ENCODE measurements at places on chromosomes 3 and 15. TPM values are rescaled to one million over a fixed set of nuclear protein-coding genes. Genes with fewer than 3 reads are reported as not detected.

Gene ECE2
- not detected for polyA plus RNA-seq

Gene EIF2B5
- 32.5 TPM for polyA plus RNA-seq

Gene SLC24A5
- not detected for polyA plus RNA-seq

Gene SLC25A26
- polyA plus RNA-seq: 32.3 TPM

Gene FSIP1
- polyA plus RNA-seq: 0.51 TPM

Gene IL20RB
- 1.3 TPM for polyA plus RNA-seq

Gene CPLX3
- not detected for polyA plus RNA-seq

Gene AP3B2
- 0.35 TPM for polyA plus RNA-seq

Gene GUCA1C
- not detected for polyA plus RNA-seq

Gene TM4SF18
- 16.3 TPM for polyA plus RNA-seq

Gene CLDN16
- polyA plus RNA-seq: 0.11 TPM

Gene TMF1
- 28.6 TPM for polyA plus RNA-seq

DNA sequence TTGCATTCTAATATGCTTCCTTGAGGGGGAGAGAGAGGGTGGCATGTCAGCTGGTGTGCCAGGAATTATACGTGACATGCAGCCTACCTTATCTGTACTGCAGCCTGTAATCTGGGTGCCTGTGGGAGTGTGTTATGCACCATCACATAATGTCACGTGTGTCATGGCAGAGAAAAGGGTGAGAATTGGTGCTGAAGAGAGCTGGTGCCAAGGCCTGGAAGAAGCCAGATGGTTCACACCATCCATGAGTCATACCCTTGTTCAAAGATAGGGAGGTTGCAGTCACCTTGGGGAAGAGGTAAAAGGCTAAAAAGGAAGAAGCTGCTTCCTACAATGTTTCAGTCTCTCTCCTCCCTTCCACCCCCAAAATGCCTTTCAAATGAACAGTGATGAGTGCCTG lies 5.3 kb downstream of the BRPF1 start:
- DNase-seq: no peak

GRCh38 chr15:80778964-80779657 lies at the start of gene CEMIP:
Gene CEMIP (plus strand): TSS chr15:80779370. CDS start chr15:80873880, 94,510 bp downstream.
- peak; percentile 66 for DNase-seq

GRCh38 chr3:12903000-12903800 lies 61.8 kb upstream of the RPL32 start:
- DNase-seq: no peak

DNA sequence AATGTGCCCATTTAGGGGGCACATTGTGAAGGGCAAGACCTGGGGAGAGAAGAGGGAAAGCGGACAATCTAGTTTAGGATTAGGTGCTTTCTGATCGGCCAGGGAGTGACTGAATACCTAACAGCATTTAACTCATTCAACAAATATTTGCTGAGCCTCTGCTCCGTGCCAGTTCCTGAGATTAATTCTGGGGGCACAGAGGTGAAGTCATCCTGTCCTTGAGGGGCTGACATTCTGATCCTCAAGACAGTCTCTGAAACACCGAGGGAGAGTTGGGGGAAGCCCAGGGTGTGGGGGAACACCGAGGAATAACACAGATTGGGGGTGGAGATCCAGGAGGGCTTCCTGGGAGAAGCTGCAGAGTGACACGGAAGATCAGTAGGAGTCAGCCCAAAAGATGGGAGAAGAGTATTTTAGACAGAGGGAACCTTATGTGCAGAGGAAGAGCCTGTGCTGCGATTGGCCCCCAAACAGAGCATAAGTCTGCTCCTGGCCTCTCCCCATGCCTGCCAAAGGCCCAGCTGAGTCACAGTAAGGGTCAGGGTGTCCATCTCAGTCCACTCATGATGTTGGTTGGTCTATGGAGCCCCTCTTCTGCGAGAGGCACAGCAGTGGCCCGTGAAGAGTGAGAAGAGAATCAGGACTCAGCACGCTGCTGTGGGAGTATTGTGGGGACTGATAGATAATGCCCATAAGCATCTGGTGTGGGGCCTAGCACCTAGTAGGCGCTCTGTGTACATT lies 60.2 kb downstream of the AMOTL2 start:
- DNase-seq: no peak

GRCh38 chr3:187318819-187319616 lies 27.5 kb upstream of the MASP1 start:
- DNase-seq: peak; percentile 59

GRCh38 chr3:184688251-184688881 lies 23.5 kb downstream of the MAGEF1 start:
- peak; percentile 79 for DNase-seq

- DNase-seq: no peak
Measured at GRCh38 chr3:98829246-98829832, 66.2 kb downstream of the ST3GAL6 start.

- DNase-seq: no peak
Measured at GRCh38 chr15:52005748-52006701, 13.0 kb upstream of the MAPK6 start.

DNA sequence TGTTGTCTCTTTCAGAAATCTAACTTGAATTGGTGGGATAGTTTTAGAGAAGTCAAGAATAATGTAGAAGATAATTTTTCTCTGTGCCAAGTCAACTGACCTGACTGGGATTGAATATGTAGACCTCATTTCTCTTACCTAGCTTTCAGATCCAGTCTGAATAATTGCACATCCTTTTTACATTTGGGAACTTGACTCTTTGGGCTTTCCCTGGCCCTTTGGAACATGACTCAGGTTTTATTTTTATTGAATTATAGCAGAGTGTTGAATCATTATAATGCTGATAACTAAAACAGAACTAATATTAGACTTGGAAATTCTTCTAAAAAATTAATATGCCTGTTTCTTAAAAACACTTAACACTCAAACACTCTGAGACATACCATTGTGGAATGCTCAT lies 76.5 kb downstream of the PFN2 start:
- DNase-seq: no peak

DNA sequence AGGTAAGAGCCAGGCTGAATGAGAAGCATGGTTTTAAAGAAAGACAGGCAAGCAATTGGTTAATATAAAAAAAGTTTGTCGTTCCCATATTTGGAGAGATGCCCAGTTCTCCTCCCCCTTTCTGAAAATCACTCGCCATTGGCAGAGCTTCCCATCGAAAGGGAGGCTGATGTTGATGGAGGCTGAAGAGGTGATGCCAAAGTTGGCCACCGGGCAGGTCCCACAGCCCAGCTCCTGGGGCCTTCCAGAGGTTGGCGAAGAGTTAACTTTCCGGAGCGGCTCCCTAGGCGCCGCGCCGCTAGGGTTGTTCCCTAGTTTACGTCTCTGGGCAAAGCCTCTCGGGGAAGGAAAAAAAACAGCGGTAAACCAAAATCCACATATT lies 793 bp downstream of the PCOLCE2 start:
- DNase-seq: peak; percentile 25

DNA sequence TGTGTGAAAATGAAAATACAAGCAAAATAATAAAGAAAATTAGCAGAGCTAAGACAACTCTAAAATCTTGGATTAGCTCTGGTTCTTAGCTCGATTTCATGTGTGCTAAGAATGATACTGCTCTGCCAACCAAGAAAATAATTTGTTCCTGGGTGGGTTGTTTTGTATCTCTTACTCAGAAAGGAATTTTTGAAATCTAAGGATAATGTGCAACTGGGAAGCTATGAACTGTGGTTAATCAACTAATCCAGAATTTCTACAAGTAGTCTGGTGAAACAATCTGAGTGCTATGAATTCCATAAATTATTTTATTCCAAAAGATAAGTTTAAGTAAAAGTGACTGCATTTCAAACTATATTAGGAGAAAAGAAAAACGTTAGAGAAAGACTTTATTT lies 92.0 kb downstream of the TFDP2 start:
- DNase-seq: no peak

DNA sequence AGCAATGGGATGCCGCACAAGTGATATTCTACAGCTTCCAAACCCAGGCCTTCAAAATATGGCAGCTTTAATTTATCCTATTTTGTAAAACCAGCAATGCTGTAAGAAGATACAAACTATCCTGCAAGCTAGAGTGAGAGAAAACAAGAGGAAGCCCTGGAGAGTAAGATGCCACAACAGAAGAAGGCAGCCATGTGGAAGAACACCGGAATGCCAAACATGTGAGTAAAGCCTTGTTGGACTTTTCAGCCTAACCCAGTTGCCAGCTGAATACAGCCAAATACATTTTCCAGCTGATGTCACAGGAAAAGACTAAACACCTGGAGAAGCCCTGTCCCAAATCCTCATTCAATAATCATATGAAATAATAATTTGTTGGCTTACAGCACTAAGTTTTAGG lies 1115.1 kb upstream of the CADM2 start:
- no peak for DNase-seq

- DNase-seq: no peak
Measured at GRCh38 chr3:161233557-161233956, 12.4 kb downstream of the NMD3 start.

DNA sequence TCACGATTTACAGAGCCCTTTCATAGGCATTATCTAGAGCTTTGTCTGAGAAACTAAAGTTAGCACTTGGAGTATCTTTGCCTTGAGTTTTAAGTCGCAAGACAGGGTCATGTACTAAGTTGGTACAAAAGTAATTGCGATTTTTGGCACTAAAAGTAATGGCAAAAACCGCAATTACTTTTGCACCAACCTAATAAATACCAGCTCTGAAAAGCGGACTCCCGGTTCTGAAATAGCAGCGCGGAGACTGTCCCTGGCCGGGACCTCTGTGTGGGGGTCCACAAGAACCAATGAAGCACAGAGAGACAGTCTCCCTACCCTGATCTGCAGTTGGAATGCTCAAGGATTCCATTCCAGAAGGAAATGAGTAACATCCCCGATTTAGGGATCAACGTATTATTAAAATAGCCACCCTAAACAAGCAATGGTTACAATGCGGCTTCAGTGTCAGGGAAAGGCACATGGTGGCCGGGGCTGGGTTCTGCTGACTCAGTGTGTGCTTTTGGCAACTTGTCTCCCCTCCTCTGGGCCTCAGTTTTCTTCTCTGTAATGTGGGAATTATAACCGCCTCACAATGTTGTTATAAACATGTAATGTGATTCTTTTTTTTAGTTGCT lies 150.3 kb upstream of the MCTP2 start:
- DNase-seq: no peak

DNA sequence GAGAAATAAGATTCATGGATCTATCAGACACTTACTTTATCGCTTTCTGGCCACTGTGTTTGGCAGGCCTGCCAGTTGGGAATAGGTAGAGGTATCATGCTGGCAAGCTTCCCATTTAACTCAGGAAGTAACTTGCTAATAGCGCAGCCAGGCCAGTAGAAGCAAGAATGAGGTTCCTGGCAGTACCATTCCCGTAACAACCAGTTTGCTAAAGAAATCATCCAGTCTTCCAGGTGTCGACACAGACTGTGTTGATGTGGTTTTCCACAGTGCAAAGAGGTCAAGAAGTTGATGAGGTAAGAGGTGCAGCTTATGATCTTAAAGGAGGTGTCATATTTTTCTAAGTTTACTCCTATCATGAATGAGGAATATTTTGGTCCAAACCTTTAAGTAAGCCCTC lies 46.2 kb downstream of the DPH6 start:
- no peak for DNase-seq

- DNase-seq: no peak
Measured at GRCh38 chr15:37682304-37682703, 252.1 kb upstream of the TMCO5A start.

DNA sequence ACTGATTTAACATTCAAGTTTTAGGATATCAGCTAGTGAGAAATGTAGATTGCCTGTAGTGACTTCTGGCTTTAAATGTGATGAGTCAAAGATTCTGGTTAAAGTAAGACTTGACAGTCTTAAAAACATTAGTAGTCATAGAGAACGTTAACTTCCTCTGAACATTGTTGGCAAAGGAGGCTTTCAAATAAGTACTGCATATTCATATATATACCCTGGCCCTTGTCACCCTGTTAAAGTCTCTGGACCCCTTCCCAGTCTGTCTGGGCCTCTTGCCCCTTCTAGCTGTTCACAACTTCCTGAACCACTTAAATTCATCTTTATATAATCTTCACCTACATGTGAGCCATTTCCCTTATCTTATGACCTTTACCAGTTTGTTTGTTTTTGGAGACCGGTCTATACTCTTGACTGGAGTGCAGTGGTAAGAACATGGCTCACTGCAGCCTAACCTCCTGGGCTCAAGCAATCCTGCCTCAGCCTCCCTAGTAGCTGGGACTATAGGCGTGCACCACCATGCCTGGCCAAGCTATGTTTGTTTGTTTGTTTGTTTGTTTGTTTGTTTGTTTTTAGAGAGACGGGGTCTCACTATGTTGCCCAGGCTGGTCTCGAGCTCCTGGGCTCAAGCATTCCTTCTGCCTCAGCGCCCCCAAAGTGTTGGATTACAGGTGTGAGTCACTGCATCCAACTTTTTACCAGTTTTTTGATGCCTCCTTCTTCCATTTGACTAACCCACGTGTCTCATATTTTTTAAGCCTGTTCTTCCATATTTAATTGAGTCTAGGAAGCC lies 64.4 kb upstream of the CRTC3 start:
- DNase-seq: no peak

GRCh38 chr3:138797508-138798038 lies 37.2 kb downstream of the PIK3CB start:
- no peak for DNase-seq

DNA sequence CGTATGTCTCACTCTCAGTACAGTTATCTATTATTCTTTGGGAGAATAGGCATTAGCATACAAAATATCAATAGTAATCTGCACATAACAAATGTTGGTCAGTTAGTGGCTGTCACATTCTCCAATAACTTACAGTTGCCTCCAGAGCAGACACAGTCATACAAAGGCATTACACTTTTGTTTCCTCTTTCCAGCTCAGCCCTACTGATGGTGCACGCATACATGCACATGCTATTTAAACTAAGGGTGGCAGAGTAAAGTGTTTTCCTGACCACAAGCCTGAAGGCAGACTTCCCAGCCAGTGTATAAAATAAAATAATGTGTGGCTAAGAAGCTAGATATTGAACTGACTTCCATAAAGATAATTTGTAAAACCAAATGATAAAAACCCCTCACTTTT lies 47.6 kb downstream of the PHLDB2 start:
- no peak for DNase-seq

DNA sequence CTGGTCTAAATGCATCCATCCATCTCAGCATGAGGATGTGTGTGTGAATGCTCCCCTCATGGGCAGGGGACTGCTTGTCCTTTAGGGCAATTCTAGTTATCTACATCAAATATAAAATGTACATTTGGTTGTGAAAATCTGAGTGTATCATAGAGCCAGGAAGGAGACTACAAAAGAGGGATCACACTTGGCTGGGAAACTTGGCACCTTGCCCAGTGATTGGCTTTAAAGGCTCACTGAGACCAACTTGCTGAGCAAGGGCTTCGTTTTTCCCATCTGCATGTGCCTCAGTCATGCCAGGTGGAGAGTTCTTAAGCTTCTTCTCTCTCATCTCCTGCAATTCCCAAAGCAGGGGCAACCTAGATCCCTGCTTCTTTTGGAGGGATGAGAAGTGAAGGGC lies 5.2 kb downstream of the CAPN3 start:
- no peak for DNase-seq

GRCh38 chr3:128067489-128067888 lies 15.3 kb downstream of the SEC61A1 start:
- no peak for DNase-seq

DNA sequence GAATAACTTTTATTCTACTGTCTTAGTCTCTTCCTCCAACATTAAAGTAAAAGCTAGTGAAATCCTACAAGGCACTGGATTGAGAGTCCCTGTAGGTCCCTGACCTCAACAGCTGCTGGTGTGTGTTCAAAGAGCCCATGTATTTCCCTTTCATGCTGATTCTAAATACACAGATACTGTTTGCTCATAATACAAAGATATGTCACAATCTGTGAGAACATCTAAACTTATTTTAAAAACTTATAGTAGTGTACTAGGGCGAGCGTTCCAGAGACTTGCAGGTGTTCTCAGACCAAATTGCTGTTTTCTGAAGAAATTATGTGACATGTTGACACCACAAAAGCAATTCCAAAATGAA lies 145.9 kb upstream of the LIPC start:
- DNase-seq: no peak

GRCh38 chr15:40716165-40716564 lies 21.2 kb downstream of the RAD51 start:
- DNase-seq: no peak
